ENCODE measurements at places on chromosomes 1 and 21.

- DNase-seq = no peak
Observed at GRCh38 chr1:205391386-205391785, 30.5 kb downstream of the LEMD1 start.

DNA sequence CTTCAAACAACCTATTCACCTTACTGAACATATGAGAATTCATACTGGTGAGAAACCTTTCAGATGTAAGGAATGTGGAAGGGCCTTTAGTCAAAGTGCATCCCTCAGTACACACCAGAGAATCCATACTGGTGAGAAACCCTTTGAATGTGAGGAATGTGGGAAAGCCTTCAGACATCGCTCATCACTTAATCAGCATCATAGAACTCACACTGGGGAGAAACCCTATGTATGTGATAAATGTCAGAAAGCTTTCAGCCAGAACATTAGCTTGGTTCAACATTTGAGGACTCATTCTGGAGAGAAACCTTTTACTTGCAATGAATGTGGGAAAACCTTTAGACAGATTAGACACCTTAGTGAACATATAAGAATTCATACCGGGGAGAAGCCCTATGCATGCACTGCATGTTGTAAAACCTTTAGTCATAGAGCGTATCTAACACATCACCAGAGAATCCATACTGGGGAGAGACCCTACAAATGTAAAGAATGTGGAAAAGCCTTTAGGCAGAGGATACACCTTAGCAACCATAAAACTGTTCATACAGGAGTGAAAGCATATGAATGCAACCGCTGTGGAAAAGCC is 13.2 kb upstream of the EXO5 start:
- no peak for DNase-seq

GRCh38 chr21:42833439-42833815 is 45.9 kb downstream of the WDR4 start:
- peak; percentile 21 for DNase-seq

DNA sequence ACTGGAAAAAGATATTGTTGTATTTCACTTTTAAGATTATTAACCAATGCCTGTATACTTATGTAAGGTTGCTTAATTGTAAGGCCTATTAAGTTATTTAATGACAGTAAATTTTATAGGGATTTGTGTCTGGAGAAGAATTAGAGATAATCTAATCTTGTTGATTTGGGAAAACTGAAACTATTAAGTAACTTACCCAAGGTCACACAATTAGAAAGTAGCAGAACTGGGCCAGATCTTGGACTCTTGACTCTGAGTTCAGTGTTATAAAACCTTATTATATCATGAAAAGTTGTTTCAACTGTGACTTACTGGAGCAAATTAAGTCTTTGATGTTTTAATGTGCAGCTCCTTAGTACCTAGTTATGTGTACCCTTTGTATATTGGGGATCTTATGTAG is 38.5 kb downstream of the CAMTA1 start:
- DNase-seq = no peak

DNA sequence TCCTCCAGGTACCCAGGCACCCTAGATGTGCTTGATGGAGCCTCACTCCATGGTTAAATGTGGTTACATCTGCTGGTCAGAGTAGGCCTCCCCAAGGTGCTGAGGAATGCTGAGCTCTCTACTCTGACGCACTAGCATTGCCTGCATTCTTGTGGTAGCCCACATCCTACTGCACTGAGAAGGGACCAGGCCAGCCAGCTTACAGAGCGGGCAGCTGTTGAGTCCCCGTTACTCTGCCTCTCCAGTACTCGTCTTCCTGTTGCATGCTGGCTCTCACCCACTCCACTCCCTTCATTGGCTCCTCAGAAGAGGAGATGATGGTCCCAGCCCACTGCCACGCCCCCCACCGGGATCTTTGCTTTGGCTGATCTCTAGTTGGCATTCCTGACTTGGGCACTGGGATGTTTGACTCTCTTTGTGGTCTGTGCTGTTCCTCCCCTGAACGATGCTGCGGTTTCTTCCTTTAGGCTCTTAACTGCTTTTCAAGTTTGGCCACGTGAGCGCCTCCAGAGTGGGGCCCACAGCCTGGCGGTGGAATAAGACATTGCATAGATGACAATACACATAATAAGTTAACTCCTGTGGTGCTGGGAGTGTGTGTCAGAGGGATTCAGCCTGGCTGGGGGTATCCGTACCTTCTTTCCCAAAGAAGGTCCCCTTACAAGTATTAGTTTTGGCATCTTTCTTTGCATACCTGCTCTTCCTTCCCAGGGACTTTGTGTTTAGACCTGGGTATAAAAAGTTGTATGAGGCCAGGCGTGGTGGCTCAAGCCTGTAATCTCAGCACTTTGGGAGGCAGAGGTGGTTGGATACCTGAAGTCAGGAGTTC is 18.6 kb downstream of the AZIN2 start:
- DNase-seq = peak; percentile 37

DNA sequence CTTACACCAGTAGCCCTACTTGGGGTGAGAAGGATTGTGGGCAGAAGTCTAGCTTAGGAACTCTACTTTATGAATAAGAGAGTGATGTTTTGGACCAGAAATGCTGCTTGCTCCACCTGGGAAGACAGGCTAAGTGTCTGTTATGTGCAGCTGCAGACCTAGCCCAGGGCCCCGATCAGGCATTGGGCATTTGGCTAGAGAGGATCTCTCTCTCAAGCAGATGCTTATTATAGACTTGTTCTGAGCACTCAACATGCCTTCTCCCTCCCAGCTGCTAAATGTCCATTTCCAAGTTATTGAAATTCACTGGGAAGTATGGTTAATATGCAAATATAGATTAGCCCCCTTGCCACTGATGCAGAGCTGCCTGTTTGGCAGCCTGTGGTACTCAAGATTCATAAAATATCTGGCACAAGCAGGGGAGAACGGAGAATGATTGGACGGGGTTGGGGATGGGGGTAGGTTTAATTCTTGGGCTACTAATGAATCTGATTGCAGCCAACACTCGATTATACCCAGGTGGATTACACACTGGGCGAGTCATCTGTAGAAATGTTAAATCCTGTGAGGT is 115.9 kb downstream of the KCND3 start:
- no peak for DNase-seq

DNA sequence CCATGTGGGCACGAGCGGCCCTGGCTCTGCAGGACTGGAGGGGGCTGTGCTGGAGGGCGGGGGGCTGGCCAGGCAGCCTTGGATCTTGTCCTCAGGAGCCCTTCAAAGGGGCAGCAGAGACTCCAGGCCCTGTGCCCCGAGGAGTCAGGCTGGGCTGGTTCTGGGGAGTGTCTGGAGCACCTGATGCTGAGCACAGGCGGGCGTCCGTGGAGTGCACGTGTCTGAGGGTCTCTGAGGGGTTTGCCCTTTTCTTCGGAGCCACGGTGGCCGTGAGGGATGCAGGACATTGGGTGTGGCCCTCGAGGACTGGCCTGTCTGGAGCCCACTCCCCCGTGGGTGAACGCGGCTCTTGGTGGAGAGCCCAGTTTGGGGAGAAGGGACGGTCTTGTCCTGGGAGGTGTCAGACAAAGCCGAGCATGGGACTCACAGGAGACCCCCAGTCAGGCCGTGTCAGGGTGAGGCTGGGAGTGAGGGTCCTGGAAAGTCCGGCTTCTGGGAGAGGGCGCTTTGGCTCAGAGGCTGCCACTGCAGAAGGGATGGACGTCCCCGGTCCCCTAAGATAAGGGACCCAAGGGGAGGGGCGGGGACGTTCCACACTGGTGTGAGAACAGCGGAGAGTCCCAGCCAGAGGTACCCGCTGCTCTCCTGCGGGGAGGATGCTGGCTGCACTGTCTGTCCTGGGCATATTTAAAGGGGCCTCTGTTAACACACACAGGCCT is 60.8 kb downstream of the COL18A1 start:
- DNase-seq = no peak

DNA sequence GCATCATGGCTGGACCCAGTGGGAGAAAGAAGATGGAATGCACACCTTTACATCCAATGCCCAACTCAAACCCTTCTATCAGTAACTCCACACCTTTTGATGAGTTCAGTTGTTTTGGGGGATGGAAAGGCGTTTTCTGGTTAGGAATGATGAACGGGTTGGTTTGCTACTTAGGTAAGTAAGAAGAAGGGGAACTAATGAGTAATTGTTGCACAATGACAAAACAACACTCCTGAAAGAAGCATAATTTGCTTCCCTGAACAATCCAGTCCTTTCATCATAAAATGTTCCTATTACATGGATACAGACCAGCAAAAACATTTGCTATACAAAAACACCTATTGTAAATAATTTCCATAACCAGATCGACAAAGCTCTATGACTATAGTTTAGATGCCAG is 35.9 kb upstream of the NFIA start:
- DNase-seq = no peak

DNA sequence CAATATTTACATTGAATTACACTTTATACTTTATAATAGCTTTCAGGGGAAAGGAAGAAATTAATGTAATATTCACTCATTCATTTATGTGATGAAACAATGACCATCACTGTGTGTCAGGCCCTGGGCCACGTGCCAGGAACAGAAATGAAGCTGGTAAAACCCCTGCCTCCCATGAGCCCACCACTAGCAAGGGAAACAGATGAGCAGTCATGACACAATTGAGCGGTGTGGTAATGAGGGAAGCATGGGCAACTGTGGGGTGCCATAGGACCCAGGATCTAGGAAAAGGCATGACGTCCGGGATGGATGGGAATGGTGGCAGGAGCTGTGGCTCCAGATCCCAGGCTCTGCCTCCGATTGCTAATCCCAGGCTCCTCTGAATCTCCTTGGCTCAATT is 17.0 kb upstream of the SLC5A9 start:
- no peak for DNase-seq

GRCh38 chr1:66276218-66276617 is 257.7 kb upstream of the SGIP1 start:
- no peak for DNase-seq

GRCh38 chr1:12106153-12106552 is 43.0 kb downstream of the TNFRSF8 start:
- no peak for DNase-seq

DNA sequence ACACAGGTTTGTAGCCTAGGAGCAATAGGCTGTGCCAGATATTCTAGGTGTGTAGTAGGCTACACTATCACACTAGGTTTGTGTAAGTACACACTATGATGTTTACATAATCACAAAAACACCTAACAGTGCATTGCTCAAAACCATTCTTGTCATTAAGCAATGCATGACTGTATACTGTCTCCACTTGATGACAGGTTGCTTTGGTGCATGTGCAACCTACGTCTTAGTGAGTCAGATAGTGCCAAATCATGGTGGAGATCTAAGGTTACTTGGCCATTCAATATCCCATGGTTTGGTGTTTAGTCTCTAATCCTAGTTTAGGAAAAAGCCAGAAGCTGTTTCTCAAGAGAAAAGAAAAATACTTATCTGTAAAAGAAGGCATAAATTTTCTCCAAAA is 181.1 kb downstream of the KCNK2 start:
- no peak for DNase-seq

- DNase-seq = no peak
Observed at GRCh38 chr1:36122062-36123030, 2.7 kb downstream of the COL8A2 start.

DNA sequence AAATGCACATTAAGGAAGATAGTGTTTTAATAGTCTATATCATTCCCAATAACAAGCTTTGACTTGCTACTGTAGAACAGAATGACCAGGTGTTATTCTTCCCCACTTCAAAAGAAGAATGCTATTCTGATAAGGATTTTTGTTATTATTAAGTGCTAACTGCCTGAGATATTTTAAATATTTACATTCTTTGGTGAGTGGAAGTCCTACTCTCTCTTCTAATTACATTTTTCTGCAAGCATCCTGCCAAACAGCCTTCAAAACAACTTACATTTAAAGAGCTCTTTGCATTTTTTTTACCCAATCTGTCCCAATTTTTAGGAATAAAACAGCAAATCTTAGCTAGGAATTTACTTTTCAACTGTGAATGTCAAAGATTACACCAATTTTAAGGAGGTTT is 23.5 kb upstream of the SYDE2 start:
- DNase-seq = no peak

DNA sequence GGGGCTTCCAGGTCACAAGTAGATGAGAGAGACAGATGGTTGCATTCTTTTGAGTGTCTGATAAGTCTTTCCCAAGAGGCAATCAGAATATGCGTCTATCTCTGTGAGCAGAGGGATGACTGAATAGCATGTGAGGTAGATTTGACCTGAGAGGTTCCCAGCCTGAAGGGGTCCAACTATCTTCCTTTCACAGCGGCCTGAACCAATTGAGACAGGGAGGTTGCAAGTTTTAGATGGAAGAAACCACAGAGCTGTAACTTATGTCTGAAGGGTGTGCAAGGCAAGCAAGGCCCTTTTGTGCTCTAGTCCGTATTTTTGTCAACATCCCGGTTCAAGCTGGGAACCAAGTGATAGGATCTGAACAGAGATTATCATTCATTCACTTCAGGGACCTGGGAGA is 9.9 kb upstream of the RNF187 start:
- no peak for DNase-seq

- no peak for DNase-seq
Observed at GRCh38 chr1:151494741-151495281, 16.4 kb upstream of the CGN start.

GRCh38 chr1:145926686-145927062 is 610 bp downstream of the RBM8A start:
- no peak for DNase-seq
